ENCODE measurements at places on chromosomes 7 and 10. TPM values are rescaled to one million over a fixed set of nuclear protein-coding genes. Genes with fewer than 3 reads are reported as not detected.

Gene ZNF746
- total RNA-seq: 26.0 TPM

- H3K4me1 ChIP-seq: peaks cover 48% of the 10 kb centered on the region
- peaks cover 77% of the 10 kb centered on the region for H3K36me3 ChIP-seq
- no peaks in the 10 kb centered on the region for H3K27me3 ChIP-seq
- H3K27ac ChIP-seq: peak overlapping the region; percentile 82
Observed at GRCh38 chr7:74063223-74063641, 20.4 kb upstream of the LIMK1 start.

DNA sequence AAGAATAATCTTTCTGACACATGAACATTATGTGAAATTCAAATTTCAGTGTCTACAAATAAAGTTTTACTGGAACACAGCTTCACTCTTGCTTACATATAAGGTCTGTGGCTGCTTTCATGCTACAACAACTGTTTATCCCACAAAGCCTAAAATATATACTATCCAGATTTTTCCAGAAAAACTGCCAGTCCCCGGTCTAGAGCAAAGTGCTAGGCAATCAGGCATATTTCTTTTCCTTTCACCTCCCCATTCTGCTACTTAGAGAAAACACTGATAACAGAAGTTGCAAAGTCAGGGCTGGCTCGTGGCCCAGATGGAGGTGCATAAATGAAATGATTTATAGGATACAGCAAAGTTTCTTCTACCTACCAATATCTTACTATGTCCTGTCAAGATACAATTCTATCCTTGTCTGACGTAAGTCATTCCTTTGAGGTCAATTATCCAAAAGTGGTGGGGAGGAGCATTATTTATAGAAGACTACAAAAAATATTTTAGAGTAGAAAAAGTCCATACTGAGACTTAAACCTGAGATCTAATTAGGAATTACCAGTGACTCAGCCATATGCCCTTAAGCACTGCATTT lies 384.1 kb downstream of the NXPH1 start:
- H3K36me3 ChIP-seq: no peaks in the 10 kb centered on the region
- no peaks in the 10 kb centered on the region for H3K27me3 ChIP-seq
- no peak for DNase-seq
- no peaks in the 10 kb centered on the region for H3K4me1 ChIP-seq
- no peak overlapping the region for H3K4me3 ChIP-seq
- H3K27ac ChIP-seq: no peak overlapping the region

DNA sequence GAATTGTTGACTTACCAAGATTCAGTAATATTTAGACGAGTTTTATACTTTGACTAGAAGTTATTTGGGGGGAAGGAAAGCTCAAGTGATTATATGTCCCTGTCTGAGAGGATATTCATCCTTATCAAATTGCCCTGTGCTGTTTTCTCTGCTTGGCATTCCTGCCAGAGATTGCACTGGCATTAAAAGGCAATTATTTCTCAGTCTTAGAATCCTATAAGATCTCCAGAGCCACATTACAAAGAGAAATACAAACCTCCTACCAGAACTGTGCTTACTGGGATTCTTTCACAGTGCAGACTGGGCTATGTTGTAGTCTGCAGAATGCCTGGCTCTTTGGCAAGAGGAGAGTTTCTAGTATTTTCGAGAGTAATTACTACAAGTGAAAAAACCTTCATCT lies 342.4 kb downstream of the HGF start:
- H3K4me3 ChIP-seq: no peak overlapping the region
- H3K27me3 ChIP-seq: no peaks in the 10 kb centered on the region
- H3K27ac ChIP-seq: no peak overlapping the region
- no peaks in the 10 kb centered on the region for H3K36me3 ChIP-seq

GRCh38 chr7:41189866-41190265 lies 513.0 kb downstream of the INHBA start:
- no peak for DNase-seq
- peaks cover 20% of the 10 kb centered on the region for H3K4me1 ChIP-seq
- no peak overlapping the region for H3K4me3 ChIP-seq
- H3K36me3 ChIP-seq: no peaks in the 10 kb centered on the region
- H3K27ac ChIP-seq: peak overlapping the region; percentile 8

Data from thoracic aorta (tissue), 2 donors.